ENCODE measurements at places on chromosomes 7 and 10.

- DNase-seq, result no peak
Observed at GRCh38 chr10:103812432-103812831, 42.9 kb downstream of the SH3PXD2A start.

- DNase-seq, result no peak
Observed at GRCh38 chr10:112852306-112852705, 97.7 kb upstream of the TCF7L2 start.

DNA sequence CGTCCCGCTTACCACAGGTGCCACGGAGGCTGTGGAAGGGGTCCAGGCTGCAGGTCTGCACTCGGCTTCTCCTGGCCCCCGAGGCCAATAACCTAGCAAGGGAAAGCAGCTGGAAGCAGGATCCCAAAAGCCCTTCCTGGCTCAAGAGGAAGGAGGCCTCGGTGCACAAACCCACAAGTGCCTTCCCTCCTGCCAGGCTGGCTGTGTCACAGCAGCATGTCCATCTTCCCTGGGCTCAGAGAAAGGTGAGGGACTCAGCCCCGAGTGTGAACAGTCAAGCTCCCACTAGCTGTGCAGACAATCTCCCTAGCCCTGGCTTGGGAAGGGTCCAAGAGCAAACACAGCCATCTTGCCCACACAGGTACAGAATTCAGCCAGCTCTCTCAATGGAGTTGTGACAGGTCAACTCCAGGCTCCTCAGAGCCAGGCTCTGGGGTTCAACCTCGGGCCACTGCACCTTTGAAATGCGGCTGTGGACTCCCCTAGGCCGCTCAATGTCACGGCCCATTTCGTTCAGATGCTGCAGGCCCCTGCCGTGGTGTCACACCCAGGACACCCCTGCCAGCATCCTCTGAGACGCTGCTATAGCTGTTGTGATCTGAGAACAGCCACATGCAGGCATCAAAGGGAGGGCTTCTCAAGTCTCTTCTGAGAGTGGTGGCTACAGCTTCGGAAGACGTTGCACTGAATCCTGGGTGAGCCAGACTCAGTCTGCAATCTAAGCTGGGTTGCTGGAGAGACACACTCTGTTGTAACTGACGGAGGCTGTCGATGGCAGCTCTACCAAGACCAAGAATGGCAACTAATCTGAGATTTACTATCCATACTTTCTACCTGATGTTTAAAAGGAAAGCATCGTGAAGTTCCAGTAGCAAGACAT, 137.9 kb downstream of the DIP2C start:
- no peak for DNase-seq

- no peak for DNase-seq
Observed at GRCh38 chr7:18532813-18533212, 37.3 kb downstream of the HDAC9 start.

DNA sequence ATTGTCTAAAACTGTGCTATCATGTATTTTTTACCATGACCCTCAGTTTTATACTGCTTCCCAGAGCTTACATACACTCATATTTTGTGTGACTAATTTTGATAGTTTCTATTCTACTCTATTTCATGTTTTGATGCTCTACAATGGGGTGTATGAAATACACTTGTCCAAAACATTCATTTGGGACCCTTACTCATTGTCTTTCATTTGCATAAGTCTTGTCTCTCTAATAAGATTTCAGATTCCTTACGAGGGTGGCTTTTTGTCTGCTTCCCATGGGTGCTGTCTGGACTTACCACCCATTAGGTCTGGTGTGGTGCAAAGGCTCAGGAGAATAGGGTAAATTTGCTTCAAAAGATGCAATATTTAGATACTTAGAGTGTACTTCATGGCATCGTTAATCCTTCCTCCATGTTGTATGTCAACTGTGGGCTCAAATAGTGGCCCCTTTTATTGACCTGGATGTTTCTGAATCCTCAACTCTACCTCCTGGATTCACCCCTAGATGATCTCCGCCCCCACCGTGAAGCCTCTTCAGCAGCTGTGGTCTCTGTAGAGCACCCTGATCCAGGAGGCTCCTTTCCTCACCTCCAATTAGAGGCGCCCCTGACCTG, 3.6 kb upstream of the GIMAP5 start:
- DNase-seq, result no peak

- no peak for DNase-seq
Observed at GRCh38 chr10:124546055-124546369, 84.4 kb downstream of the LHPP start.

DNA sequence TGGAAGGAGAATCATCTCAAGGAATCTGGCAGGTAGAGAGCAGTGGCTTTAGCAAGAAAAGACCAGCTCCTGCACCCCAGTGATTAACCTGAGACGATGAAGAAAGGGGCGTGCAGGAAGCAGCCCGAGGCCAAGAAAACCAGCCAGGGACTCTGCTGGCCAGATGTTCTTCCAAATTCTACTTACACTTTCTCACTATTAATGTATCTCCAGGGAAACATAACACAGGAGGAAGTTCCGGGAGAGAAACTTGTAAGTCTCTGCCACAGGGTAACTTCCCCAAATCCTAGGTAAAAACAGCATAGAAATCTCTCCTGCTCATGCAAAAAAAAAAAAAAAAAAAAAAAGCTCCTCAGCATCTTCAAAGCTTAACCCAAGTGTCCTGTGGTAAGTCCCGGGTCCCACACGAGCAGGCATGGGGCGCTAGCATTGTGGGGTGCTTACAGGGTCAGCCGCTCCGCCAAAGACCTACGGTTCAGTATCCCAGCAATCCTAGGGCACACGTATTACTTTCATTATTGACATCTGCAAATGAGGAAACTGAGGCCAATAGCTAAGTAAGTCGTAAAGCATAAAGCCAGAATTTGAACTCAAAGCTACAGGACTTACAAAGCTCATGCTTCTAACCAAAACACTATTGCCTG, 97.2 kb upstream of the GNA12 start:
- DNase-seq, result no peak

- DNase-seq, result no peak
Observed at GRCh38 chr10:93458821-93459257, 23.3 kb downstream of the MYOF start.

DNA sequence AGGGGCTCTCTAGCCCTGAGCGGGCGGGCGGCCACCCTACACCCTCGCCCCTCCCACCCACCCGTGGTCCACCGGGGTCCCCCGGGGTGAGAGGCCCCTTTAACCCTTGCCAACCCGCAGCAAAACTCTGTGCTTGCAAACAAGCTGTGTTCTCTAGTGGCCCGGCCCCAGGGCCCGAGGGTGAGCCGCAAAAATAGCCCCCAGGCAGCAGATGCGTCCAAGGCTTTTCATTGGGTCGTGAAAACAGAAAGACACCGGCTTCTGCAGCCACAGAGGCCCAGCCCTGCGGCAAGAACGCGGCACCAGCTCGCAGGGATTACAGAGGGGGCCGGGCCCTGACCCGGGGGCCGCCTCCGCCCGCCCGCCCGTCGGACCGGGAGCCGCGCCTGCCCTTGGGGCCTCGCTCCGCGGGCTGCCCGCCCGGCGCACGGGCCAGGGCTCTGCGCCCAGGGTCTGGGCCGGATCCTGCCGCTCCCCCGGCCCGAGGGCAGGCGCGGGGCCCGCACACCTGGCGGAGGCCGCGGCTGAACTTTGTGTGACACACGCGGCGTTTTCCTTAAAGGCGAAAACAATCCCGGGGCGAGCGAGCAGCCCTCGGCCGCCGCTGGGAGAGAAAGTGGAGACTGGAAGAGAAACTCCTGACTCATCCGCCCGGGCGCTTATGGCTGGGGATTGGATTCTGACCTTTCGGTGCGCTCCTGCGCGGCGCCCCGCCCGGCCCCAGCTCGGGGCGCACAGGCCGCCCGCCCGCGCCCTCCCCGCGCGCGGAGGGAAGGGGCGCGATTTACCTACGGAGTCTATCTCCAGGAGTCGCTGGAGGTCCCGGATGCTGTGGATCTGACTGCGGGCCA, 2.8 kb downstream of the PDGFA start:
- no peak for DNase-seq

DNA sequence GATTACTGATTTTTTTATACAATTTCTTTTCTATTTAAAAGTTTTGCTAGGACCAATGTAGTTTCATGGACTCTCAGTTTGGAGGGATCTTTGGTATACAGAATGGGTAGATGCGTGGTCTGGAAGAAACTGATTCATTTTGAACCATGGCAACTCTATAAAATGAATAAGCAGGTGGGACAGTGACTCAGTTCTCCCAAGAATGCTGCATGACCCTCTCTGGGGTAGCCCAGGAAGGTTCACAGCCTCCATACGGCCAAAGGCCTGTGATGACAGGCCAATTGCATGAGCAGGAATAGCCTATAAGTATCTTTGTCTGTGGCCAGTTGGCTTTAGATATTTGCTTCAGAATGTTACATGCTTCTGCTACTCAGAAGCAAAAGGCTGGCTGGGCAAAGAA, 113.3 kb upstream of the RSU1 start:
- no peak for DNase-seq

DNA sequence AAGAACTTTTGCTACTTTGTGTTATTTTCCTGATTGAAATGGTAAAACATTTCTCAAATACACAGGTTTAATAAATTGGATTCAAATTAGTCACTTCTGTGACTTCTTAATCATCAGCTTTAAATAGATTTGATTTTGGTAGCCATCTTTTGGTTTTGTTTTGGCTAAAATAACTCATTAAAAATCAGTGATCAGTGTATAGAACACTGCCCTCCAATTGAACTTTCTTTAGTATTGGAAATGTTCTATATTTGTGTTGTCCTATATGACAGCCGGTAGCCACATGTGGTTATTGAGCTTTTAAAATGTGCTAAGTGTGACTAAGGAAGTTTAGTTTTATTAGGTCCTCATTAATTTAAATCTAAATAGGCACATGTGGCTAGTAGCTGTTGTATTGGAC, 50.4 kb downstream of the GLCCI1 start:
- no peak for DNase-seq

DNA sequence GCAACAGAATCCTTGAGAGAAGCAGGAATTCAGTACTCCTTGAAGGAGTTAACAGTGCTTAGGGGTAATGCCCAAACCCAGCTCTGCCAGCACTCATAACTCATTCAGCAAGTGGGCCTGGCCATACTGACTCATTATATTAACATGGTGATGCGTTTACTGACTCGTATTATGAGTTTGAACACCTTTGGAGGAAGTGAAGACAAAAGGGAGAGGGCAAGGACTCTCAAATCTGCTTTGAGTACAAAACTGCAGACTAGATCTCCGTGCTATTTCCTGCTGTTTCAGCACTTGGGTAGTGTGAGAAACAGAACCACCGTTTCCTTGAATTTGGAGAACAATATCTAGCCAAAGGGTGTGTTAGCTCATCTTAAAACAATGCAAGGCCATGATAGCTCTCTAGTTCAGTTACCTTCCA, 30.8 kb downstream of the SLC16A9 start:
- DNase-seq, result no peak

DNA sequence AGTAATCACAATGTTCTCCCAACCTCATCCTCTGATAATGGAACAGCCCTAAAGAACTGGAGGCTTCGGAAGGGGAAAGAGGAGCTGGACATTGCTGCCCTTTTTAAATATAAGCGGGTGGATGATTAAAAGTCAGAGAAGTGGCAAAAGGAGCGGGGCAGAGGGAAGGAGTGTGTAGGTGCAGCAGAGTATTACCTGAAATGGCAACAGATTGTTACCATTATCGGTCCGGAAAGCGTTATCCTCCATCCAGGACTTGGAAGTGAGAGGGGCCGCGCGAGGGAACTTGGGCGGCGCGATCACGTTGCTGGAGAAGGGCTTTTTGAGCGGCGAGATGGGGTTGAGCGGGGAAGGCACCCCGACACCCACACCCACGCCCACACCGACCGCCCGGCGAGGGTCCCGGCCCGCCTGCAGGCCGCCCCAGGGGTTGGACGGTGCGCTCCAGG, 51.7 kb downstream of the CPEB3 start:
- DNase-seq, result no peak

GRCh38 chr10:124645467-124646095, 98.6 kb downstream of the FAM53B start:
- DNase-seq, result no peak

DNA sequence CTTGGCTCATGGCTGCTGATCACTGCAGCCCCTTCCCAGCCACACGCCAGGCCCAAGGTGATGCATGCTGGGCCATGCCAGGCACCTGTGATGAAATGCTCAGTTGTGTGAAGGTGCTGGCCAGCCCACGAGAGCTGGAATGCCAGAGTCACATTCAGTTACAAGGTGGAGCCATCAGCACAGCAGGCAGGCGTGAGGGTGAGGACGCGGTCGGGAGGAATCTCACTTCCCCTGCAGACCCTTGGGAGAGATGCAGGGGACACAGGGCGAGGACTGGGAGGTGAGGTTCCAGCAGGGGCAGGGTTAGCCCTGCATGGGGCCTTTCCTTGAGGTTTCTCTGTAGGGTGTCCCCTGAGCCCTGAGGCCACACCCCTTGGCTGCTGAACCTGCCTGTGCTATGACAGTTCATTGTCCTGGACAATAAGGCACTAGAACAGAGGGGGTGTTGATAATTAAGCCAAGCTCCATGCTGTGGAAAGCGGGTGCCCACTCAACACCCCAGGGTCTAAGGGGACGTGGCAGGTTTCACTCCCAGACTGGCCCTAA, 82.4 kb downstream of the ADARB2 start:
- no peak for DNase-seq

DNA sequence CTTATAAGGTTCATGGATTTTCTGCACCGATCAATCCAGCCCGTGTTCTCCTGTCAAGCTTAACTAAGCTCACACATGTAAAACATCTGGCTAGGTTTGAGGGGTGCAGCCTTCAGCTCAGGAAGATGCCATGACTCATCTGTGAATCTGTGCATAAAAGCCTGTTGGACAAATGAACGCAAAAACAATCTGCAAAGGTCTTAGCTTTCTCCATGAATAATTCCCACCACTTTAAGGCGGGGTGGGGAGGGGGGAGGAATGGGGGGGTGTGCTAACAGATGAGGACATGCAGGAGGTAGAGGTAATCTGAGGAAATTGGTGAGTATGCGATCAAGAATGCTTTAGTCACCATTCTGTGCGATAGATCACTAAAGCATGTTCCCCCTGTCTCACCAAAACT, 4.8 kb downstream of the DOCK4 start:
- no peak for DNase-seq
